Right renal cortex interstitium (tissue), 3 donors: ENCODE measurements at places on chromosomes 13 and 19.

- DNase-seq, result no peak
These were observed 482.6 kb downstream of the RFC3 start for GRCh38 chr13:34300559-34300958.

GRCh38 chr19:47232422-47233211, 1.6 kb upstream of the BBC3 start:
- DNase-seq, result no peak

DNA sequence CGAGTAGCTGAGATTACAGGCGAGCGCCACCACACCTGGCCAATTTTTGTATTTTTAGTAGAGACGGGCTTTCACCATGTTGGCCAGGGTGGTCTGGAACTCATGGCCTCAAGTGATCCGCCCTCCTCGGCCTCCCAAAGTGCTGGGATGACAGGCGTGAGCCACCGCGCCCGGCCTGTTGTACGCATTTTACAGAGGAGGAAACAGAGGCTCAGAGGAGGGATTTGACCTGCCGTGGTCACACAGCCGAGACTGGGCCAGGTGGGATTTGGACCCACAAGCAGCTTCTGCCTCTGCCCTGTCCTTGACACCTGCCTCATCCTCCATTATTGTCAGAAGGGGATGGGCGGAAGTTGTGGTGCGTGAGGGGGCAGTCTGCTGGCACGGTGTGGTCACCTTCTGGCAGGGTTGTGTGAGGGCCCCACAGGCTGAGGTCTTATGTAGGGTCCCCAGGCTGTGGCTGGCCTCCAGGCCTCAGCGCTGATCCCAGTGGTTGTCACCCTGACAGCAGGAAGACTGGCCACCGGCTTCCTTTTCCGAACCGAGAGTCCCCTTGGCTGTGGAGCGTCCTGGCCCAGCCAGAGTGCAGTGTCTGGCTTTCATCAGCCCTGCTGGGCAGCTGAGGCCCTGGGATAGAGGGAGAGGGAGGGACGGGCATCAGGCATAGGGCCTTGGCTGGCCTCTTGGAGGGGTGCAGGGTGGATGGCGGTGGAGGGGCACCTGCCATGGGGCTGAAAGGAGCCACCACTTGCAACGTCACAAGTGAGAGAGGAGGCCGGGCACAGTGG, 20.3 kb downstream of the NFIC start:
- no peak for DNase-seq

DNA sequence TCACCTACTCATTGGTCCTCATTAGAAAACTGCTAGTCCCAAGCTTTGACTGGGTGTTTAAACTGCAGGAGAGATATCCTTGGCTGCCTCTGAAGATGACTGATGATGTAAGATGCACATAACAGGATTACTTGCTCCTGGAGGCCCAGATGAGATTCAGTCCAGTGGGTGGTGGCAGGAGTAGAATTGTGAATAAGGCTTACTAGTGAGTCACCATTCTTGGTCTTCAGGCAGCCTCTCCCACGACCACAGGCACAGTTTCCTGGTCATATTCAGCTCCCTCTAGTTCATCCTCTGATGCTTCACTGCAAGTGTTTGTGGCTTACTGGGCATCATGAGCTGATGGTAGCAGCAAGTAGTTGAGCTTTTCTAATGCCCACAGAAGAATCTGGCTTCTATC, 12.1 kb downstream of the SERTM1 start:
- no peak for DNase-seq

DNA sequence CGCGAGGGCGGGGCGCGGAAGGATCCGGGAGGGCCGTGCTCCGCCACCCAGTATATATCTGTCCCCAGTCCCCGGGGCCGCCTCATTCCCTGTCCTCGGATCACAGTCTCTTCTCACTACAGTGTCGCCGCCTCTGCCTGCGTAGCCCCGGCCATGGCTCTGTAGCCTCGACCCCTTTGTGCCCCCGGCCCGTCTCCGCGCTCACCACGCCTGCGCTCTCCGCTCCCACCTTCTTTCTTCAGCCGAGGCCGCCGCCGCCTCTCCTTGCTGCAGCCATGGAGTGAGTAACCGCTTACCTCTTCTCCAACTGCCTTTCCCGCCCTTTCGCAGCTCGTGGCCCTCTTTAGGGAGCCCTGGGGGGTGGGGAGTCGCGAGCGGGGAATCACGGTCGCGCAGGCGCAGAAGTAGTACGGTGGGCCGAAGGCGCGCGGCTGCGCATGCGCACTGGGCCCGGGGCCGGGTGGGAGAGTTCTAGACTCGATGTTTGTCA, at the start of the genes ATF5 and NUP62:
TSS of gene ATF5 (plus strand) at position 85 of the 490 bp plus-strand sequence. CDS start 1,646 bp downstream, outside the sequence.
TSS of gene NUP62 (minus strand) at position 384 of the 490 bp plus-strand sequence. CDS start 19,697 bp downstream, outside the sequence.
- DNase-seq, result peak; percentile 84

GRCh38 chr19:2033825-2034159, 17.3 kb downstream of the MKNK2 start:
- no peak for DNase-seq

DNA sequence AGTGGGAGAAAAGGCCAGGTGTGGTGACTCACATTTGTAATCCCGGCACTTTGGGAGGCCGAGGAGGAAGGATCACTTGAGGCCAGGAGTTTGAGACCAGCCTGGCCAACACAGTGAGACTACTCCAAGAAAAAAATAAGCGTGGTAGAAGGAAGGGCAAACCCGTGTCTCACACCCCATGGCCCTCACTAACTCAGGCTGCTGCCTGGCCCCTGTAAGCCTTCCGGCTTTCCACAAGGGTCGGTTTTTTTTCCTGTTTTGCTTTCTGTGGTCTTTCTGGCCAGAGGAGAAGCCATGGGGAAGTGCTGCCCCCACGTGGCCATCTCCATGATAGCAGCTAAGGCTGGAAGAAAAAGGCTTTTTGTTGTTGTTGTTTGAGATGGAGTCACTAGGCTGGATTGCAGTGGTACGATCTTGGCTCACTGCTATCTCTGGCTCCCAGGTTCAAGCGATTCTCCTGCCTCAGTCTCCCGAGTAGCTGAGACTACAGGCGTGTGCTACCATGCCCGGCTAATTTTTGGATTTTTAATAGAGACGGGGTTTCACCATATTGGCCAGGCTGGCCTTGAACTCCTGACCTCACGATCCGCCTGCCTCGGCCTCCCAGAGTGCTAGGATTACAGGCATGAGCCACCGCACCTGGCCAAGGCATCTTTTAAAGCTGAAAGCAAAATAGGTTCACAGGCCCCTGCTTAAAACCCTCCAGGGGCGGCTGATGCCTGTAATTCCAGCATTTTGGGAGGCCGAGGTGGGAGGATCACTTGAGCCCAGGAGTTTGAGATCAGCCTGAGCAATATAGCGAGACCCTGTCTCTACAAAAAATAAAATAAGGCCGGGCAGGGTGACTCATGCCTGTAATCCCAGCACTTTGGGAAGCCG, 7.5 kb upstream of the ARHGEF18 start:
- peak; percentile 67 for DNase-seq

DNA sequence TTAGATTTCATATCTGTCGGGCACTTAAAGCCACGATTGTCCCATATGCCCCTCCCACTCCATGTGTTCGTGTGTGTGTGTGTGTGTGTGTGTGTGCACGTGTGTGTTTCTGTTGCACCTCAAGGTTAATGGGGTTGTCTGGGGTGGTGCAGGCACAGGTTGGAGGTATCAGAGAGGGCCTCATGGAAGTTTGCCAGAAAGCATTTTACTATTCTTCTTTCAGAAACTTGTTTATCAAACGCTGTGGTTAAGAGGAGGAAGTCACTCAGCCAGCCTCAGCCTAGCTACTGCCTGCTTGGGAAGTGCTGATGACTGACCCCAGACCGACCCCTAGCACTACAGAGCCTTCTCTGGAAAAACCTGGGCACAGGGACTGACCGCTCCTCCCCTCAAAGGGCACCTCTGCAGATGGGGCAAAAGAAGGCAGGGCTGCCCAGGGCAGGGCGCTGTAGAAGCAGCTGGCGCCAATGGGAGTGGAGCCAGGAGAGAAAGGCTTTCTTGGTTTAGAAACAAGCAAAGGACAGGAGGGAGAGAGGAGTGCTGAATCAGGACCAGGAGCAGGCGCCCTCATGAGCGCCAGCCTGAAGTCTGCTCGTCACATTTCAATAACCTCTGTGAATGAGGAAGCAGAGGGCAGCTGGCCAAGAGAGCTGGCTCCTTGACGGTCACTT, 3.9 kb downstream of the SIAH3 start:
- DNase-seq, result no peak

DNA sequence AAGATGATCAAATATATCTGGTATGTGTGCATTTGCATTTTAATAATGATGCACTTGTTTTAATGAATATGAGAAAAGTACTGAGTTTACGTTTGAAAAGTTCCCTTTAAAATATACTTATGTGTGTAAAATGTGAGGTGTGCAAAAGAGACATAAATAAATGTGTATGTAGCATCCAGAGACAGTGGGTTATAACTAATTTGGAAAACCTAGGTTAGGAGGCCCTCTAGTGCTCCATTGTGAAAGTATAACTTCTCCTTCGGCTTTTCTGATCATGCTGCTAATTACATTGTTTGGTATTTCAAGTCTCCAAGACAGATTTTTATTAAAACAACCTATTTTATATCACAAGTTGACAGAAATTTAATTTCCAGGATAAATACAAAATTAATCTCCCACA, 30.1 kb downstream of the SCEL start:
- no peak for DNase-seq

GRCh38 chr13:40728595-40728994, 42.4 kb downstream of the MRPS31 start:
- no peak for DNase-seq

DNA sequence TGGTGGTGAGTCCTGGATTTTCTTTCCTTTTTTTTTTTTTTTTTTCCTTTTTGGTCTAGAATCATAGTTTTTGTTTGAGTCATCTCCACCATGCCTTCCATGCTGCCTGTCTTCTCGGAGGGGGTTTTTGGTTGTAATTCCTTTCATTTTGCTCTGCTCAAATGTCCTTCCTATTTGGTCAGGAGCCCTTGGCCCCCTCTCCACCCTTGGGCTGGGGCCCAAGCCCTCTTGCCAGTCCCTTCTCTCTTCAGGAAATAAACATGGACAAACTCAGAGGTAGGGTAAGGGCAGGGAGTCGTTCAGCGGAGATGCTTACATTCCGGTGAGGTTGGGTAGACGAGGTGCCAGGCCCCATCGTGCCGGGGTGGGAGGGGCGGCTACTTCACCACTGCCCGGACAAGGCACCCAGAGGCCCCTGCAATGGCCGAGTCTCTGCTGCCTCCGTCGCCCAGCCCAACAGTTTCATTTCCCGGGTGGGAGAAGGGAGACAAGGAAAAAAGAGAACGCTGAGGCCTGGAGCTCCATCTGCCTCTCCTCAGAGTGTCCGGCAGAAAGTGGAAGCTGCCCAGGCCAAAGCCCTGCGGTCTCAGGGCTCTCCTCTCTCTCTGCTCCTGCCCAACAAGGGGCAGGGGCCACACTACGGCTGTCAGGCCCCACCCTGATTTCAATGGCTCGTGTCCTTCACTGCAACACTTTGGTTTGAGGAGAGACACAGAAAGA, 12.7 kb downstream of the ZNF574 start:
- no peak for DNase-seq

GRCh38 chr19:33435706-33436359, 62.3 kb downstream of the CEBPG start:
- no peak for DNase-seq

GRCh38 chr13:49683489-49683888, 7.8 kb downstream of the EBPL start:
- DNase-seq, result no peak

GRCh38 chr13:22357132-22357531, 686.3 kb downstream of the FGF9 start:
- DNase-seq, result no peak

- DNase-seq, result no peak
These were observed 51.9 kb upstream of the C1QTNF9B start for GRCh38 chr13:23949200-23949599.

- DNase-seq, result no peak
These were observed 34.4 kb downstream of the STARD13 start for GRCh38 chr13:33251131-33251661.

DNA sequence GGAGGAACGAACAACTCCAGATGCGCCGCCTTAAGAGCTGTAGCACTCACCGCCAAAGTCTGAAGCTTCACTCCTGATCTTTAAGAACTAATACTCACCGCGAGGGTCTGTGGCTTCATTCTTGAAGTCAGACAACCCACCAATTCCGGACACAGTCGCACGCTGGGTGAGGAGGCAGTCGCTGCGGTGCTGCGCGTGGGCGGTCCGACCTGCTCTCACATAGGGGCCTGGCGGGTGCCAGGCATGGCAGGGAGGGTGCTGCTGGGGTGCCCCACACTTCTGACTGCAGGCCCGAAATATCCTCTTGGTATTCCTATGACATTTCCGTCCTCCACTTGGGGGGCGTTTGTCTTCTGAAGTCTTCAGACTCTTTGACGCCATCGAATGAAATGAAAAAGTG, 7.4 kb upstream of the MICU2 start:
- DNase-seq, result no peak

- no peak for DNase-seq
These were observed 430 bp downstream of the ZNF358 start for GRCh38 chr19:7516333-7516732.

- no peak for DNase-seq
These were observed 53.6 kb downstream of the NDFIP2 start for GRCh38 chr13:79534596-79534995.

- no peak for DNase-seq
These were observed 5.7 kb downstream of the TLE5 start for GRCh38 chr19:3056417-3057088.

DNA sequence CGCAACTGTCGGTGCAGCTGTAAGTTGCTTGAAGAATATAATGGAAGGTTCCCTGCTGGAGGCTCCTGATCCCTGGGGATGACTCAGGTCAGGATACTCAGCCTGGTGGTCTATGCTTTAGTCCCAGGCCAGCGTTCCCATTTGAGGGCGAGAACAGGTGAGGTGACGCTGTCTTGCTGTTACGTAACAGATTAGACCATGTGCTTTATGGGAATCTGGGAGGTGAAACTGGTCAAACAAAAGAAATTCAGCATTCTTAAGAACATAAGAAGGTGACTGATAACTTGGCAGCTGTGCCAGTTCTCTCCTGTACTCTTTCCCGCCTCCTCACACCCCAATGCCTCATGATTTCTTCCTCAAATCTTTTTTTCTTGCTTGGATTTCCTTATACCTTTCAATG, at the start of gene CXCL17:
TSS of gene CXCL17 (minus strand) at position 114 of the 400 bp plus-strand sequence. CDS start 114 bp downstream, outside the sequence.
- DNase-seq, result no peak

DNA sequence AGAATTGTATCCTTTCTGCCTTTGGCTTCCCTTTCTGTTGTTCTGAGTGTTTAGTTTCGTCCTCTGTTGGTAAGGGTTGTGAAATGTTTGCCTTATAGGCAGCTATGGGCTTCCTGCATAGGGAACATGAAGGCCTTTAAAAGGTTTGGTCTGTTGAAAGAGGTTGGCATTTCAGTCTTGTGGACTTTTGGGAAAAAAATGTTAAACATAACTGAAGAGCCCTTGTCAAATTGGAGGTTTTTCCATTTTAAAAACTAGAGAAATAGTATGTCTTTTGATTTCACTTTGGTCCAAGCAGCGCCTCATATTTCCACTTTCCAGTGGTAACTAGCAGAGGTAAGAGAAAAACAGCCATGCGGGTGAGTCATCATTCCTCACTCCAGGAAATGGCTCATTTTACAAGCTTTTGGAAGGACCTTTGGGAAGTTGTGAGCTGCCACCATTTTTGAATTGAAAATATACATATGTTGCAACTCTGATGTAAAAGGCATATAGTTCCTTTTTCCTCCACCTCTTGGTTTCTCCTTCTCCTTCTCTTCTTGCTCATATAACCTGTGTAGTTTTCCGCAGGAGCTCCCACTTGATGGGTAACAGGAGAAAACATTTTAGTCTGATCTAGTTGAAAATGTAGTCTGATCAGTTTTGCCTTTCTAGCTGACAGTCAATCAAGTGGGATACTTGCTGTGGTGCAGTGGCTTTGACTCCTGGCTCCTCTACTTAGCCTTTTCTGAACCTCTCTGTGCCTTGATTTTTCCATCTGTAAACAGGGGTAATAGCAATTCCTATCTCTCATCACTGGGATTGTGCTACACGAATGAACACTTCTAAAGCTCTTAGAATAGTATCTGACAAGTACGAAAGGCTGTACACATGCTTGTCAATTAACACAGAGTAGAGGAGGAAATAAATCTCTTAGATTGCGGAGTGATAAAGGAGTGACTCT, 23.0 kb downstream of the GPC6 start:
- no peak for DNase-seq
